ENCODE measurements at places on chromosomes 7 and 10. TPM values are rescaled to one million over a fixed set of nuclear protein-coding genes. Genes with fewer than 3 reads are reported as not detected.

Gene RAMP3
- 18.7 TPM for total RNA-seq

Gene IGFBP1
- not detected for total RNA-seq

Gene OR2A12
- not detected for total RNA-seq

Gene FIGNL1
- total RNA-seq, result 2.3 TPM

Gene RTKN2
- not detected for total RNA-seq

Gene CNNM2
- 61.7 TPM for total RNA-seq

Gene LMBR1
- total RNA-seq, result 16.7 TPM

Data from transverse colon (tissue), 4 donors.